ENCODE measurements at places on chromosomes 7 and 10.
A peak's percentile ranks its signal among the peaks of the same experiment; 100 is the strongest.

DNA sequence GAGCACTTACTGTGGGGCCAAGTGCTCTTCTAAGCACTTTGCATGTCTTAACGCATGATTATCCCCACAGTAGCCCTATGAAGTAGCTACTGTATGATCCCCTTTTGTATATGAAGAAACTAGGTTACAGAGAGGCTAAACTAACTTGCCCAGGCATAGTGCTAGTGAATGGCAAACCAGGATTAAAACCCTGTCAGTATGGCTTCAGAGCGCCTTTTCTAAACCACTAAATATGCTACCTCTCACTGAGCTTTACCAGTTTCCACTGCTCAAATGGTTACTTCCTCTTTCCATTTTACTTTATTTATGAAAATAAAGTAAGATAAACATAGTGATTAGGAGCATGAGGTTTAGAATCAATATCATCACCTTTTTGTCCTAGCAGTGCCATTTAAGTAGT lies 73.6 kb downstream of the PODXL start:
- no peak for DNase-seq

GRCh38 chr7:3063016-3063753 lies 19.5 kb upstream of the CARD11 start:
- no peak for DNase-seq

DNA sequence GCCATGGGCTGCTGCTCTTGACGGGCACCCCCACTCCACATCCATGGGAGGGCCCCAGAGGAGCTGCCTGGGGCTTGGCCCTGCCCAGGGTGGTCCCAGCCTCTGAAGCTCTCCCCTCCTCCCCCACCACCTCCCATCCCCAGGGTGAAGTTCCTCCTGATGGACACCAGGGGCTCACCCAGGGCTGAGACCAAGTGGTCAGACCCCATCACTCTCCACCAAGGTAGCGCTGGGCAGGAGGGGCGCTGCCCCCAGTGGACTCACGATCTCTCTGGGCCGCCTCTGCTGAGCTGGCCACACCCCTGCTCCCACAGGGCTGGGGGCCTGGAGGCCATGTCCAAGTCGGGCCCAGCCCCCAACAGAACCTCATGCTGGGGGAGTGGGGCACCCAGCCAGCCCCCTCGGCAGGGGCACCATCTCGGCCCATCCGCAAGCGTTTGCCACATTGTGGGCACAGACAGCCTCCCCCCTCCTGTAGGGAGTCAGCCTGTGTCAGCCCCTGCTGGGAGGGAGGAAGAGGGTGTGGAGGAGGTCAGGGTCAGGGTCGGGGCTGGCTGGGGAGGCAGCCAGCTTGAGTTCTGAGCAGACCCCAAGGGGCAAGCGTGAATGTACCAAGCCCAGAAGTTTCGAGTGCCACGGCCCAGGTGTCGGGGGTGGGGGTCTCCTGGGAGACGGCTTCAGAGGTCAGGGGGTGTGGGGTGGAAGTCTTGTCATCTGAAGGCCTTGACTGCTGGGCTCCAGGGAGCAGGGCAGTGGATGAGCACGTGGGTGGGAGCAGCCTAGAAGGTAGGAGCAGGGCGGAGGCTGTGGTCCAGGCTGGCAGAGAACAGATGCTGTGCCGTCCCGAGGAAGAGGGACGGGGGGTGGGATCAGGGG lies 2.8 kb downstream of the UPK3B start:
- DNase-seq, result no peak

DNA sequence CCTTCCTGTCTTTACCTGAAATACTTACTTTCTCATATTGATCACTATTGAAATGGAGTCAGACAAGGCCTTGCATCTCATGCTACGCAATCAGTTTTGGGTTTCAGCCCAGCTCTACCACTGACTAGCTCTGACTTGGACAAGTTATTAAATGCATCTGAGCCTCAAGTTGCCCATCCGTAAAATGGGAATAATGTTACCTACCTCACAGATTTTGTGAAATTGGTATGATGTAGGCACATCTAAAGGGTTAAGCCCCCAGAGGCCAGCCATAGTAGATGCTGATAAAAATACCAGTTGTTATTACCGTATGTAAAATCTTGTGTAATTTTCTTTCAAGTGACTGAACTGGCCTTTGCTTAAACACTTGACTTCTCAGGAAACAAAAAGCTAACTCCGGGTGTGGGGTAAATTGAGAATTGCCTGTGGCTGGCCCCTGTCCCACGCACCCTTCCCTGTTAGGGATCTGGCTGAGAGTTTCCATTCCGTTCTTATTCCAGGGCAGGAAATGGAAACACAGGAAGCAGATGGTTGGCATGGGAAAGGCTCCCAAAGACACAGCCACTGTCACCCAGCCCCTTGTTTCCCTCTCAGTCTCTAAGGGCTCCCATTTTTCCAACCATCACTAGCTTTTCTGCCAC lies 7.5 kb downstream of the DUSP5 start:
- no peak for DNase-seq

- DNase-seq, result no peak
Measured at GRCh38 chr7:159091480-159092475, 52.9 kb downstream of the VIPR2 start.

GRCh38 chr7:37108615-37109014 lies 340.0 kb downstream of the ELMO1 start:
- peak; percentile 46 for DNase-seq

DNA sequence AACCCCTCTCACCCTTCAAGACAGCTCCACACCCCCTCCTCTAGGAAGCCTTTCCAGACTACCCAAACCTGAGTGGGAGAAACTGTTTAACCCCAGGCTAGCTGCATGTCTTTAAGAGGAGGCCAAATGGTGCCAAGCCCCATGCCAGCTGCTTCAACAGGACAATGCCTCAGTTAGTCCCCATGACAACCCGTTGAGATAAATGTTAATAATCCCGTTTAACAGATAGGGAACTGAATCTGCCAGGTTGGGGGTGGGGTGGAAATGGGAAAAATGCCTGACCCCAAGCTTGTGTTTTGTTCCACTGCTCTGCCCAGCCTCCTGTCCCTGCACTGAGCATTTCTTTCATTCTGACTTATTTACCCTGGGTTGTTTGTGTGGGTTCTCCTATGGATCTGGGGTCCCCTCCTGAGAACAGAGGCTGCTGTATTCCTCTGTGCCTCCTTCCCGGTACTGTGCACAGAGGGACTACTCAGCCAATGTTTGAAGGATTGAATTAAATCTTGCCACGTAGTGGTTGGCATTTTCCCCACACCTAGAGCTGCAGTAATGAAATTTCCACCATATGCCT lies 452.6 kb upstream of the ZMIZ1 start:
- DNase-seq, result no peak

- peak; percentile 97 for DNase-seq
Measured at GRCh38 chr10:78457804-78458482, 424.3 kb downstream of the RPS24 start.

GRCh38 chr7:80128918-80129317 lies 5.7 kb upstream of the GNAI1 start:
- DNase-seq, result no peak

DNA sequence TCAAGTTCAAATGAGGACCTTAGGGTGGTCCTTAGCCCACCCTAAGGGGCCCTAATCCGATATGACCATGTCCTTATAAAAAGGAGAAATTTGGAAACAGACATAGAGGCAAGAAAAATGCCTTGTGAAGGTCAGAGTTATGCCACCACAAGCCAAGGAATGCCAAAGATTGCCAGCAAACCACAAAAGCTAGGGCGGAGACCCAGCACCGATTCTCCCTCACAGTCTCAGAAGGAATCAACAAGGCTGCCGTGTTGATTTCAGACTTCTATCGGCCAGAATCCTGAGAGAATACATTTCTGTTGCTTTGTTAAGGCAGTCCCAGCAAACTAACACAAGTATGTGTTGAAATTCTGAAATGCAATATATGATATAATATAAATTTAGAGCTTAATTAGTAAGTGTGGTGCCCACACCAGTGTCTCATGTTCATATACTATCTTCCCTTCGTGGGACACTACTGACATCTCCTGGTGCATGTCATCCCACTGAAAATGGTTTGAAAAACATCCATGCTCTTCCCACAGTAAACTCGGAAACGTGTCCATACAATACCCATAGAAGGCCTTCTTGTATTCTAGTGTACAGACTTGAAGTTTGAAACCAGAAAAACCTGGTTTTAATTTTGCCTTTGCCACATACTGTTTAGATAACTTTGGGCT lies 349.0 kb downstream of the TNS3 start:
- DNase-seq, result peak; percentile 48

- DNase-seq, result no peak
Measured at GRCh38 chr10:11227103-11227502, 209.4 kb downstream of the CELF2 start.

GRCh38 chr10:13518076-13518692 lies 10.6 kb downstream of the BEND7 start:
- DNase-seq, result peak; percentile 18

DNA sequence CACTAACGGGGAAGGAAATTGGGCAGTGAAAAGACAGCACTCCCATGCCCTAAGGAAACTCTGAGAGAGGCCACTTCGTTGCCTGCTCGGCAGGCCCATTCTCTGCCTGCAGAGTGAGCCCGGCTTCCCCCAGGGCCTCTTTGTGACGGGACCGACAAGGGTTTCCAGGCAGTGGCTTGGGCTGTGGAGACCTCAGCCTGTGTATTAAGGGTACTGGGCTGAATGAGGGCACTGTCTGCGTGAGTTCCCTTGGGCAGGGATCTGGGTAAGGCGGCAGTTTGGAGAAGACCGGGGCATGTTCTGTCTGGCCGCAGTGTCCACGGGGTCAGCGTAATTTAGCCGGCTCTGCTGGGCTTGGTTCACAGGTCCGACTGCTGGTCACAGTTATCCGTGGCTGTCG lies 237.2 kb downstream of the MGMT start:
- DNase-seq, result no peak

GRCh38 chr7:139232904-139233303 lies 1.9 kb downstream of the UBN2 start:
- DNase-seq, result peak; percentile 10

DNA sequence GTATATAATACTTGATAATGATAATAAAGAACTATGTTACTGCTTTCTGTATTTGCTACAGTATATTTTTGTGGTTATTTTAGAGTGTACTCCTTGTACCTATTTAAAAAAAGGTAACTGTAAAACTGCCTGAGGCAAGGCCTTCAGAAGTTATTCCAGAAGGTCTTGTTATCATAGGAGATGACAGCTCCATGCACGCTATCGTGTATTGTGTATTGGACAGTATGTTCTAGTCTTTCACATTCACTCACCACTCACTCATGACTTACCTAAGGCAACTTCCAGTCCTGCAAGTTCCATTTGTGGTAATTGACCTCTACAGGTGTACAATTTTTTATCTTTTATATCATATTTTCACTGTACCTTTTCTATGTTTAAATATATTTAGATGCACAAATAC lies 100.7 kb downstream of the ARL4A start:
- DNase-seq, result no peak

DNA sequence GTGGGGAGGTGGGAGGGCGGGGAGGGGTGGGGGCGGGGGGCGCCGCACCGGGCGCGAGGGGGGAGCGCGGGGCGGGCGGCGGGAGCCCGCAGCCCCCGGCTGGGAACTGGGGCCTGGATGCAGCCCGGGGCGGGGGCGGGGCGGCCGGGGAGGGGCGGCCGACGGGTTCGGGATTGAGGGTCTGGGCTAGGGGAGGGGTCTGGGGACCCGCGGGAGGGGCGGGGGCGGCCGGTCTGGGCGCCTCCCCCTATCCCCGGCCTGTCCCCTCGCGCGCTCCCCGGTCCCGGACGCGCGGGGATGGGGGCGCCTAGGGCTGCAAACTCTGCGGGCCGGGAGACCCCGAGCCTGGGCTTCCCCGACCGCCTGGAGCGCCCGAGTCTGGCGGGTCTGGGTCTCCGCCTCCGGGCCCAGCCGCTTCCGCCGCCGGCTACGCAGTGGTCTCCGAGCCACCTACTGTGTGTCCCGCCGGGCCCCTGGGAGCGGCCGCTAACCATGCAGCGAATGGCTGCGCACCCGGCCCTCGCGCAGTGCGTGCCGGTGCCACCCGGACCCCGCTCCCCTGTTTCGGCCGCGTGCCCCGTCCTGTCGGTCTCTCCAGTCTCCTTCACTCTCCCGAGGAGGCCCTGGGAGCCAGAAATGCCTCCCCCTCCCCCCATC lies 375 bp upstream of the FGF8 start:
- no peak for DNase-seq

- DNase-seq, result no peak
Measured at GRCh38 chr7:1285556-1286301, 53.1 kb downstream of the UNCX start.

- peak; percentile 39 for DNase-seq
Measured at GRCh38 chr10:126122881-126123280, 226.5 kb downstream of the FANK1 start.

DNA sequence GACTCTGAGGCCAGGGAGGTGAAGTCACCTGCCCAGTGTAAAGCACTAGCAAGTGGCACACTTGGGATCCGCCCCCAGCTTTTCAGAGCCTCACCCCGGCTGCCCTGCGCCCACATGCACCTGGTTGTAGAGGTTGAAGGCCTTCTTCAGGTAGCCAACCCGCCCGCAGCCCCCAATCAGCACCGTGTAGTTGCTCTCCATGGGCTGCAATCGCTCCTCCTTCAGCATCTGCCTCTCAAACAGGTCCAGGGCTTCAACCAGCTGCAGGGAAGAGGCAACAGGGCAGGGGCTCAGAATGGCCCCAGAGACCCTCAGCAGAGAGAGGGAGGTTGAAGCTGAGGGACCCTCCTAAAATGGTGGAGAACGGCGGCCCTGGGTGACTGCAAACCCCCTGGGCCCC lies 5.4 kb downstream of the PTCD1 start:
- no peak for DNase-seq

GRCh38 chr10:77865580-77866324 lies 60.8 kb downstream of the DLG5 start:
- DNase-seq, result no peak

DNA sequence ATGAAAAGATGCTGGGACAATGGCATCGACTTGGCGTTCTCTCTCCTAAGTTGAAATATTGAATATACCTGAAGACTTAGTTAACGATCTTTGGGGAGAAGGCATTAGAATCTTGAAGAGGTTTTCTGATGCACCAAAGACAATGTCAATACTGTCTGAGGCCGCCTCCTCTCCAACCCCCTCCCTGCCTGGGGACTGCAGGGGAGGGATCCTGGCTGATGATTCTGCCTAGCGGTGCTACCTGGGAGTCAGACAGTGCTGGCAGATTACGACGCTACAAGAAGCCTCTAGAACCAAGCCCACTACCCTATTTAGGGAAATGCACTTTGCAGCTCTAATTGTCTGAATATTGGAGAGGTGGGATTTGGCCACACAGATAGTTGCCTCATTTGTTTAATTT lies 145.6 kb upstream of the HABP2 start:
- no peak for DNase-seq

- peak; percentile 100 for DNase-seq
Measured at GRCh38 chr7:28988810-28989209, 30.7 kb upstream of the TRIL start.

- DNase-seq, result no peak
Measured at GRCh38 chr7:34022626-34023025, 117.3 kb downstream of the BMPER start.

GRCh38 chr7:101743995-101744360 lies 73.4 kb upstream of the CUX1 start:
- DNase-seq, result no peak

- peak; percentile 18 for DNase-seq
Measured at GRCh38 chr7:99404235-99404976, 4.0 kb downstream of the PDAP1 start.

- DNase-seq, result peak; percentile 38
Measured at GRCh38 chr7:92849322-92849721, 12.9 kb upstream of the CDK6 start.

GRCh38 chr10:30491204-30491915 lies 57.4 kb downstream of the MAP3K8 start:
- DNase-seq, result peak; percentile 15

GRCh38 chr10:1451941-1452340 lies 285.4 kb downstream of the ADARB2 start:
- no peak for DNase-seq
